ENCODE measurements at places on chromosomes 1 and 21.

GRCh38 chr1:2979191-2980072 lies 41.8 kb upstream of the ACTRT2 start:
- DNase-seq = no peak

GRCh38 chr1:56584910-56585528 lies 5.7 kb upstream of the PLPP3 start:
- DNase-seq = peak; percentile 51

DNA sequence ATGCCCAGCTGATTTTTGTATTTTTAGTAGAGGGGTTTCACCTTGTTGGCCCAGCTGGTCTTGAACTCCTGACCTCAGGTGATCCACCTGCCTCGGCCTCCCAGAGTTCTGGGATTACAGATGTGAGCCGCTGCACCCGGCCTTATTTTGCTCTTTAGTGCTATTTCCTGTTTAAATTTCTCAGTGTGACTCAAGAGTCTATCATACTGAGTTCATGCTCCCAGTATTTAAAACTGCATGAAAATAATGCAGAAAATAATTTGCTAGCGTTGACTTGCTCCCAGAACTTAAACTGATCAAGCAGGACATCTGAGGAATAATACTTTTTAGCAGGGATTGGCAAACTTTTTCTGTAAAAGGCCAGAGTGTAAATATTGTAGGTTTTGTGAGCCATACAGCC lies 86.4 kb upstream of the C1orf21 start:
- no peak for DNase-seq

- no peak for DNase-seq
Measured at GRCh38 chr1:27360159-27361043, 6.4 kb downstream of the MAP3K6 start.

- DNase-seq = no peak
Measured at GRCh38 chr1:234270581-234271242, 102.5 kb upstream of the COA6 start.

GRCh38 chr1:232901255-232901654 lies 49.2 kb upstream of the NTPCR start:
- DNase-seq = no peak

GRCh38 chr1:89277725-89278124 lies 5.1 kb upstream of the GBP5 start:
- no peak for DNase-seq

DNA sequence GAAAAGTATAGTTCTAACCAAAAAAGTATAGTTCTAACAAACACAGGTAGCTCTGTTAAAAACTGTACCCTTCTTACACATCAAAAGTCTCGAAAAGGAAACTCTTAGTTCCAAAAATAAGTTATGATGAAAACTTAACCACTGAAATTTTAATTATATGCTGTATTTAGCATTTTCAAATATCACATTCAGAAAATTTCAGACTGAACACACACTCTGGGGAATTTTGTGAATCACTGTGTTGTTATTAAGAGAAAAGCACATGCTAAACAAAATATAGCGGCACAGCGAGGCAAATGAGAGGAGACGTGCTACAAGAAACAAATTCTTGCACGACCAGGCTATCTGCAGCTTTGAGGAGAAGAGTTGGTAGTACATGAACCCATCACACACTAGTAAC lies 30.4 kb downstream of the VAV3 start:
- DNase-seq = no peak

- no peak for DNase-seq
Measured at GRCh38 chr1:147534386-147534785, 6.9 kb upstream of the BCL9 start.

DNA sequence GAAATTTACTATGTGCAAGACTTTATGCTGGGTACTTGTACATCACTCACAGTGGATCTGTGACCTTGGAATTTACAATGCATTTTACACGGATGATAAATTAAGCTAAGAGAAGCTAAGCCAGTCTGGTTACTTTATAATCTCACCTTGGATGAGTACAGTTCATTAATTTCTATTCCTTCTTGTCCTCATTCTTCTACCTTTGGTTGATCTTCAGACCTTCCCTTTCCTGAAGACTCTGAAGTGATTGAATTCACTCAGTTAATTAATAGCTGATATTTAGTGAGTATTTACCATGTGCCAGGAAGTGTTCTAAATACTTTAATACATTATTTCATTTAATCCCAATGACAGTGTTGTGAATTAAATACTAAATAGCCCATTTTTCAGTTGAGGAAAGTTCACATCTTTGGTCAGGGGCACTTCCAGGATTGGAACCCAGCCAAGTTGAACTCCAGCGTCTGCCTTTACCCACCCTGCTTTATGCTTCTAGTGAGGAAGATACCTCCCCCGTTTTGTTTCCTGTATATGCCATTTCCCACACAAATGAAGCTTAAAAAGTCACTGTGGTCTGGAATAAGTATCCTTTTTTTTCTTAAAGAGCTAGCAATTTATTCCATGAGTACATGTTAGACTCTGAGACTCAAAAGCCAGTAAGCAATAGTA lies 146.6 kb downstream of the TLR5 start:
- DNase-seq = no peak

DNA sequence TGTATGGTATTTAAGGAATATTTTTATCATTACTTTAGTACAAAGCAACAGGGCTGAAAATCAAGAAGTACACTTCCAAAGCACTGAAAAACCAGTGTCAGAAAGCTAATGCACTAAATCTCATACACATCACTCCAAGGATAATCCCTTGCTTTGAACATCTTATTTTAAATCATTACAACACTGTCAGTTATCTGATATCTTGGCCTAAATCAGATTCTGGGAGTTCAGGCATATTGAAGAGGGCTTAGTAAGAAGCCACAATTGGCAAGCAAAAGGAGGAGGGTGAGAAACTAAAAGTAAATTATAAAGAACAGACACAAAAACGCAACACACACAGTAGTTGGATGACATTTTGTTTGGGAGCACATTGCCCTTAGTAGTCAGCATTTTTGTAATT lies 448.4 kb downstream of the PCP4 start:
- no peak for DNase-seq

DNA sequence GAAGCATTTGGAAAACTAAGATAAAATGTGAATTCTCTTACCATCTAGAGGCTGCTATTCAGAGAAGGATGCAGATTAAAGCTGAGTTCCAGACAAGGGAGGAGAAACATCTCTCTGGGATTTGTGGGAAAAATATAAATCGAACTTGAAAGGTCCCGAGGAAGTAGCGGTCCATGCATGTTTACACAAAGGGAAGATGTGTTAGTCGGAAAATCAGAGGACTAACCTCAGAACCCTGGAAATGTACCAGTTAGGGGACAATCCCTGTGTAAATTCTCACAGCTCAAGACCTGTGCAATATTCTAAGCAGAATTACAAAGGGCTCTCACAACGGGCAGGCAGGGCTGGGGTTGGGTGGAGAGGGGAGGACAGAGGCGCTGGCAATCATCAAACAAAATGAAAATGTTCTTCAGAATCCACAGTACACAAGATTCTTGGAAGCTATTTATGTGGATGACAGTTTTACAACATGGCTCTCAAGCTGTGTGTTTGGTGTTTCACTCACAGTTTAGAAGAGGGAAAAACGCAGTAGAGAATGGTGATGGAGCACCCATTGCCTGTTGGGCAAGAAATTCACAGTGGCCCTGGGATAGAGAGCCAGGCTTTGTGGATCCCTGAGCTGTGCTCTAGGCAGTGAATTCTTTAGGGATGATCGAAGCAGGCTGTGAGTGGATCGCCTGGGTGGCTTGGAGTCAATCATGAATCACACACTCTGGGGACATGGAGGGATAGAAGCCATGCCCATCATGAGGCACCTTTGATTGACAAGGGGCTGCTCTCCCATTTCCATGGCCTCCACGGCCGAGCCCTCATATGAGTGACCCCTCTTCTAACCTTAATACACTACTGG lies 47.6 kb downstream of the KCNJ6 start:
- DNase-seq = no peak

- no peak for DNase-seq
Measured at GRCh38 chr1:55824251-55824640, 609.1 kb upstream of the USP24 start.

DNA sequence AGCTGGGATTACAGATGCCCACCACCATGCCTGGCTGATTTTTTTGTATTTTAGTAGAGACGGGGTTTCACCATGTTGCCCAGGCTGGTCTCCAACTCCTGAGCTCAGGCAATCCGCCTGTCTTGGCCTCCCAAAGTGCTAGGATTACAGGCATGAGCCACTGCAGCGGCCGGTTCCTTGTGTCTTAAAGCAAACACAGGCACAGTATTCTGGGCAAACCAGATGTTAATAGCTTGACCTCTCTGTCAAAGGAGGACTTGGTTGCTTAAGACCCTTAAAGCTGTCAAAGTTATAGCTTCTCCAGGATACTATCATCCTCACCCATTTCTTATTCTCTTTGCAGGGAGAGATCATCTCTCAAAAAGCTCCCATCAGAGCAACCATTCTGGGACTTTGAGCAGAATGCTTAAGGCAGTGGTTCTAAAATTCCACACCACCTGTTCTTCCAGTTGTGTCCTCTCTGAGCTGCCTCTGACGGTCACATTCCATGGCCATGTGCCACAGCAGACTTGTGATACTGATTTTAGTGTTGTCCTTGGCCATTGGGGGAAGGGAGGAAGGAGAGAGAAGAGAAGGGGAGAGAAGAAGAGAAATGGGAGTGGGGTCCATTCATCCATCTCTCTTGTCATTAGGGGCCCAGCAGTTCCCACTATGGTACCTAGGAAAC lies 81.8 kb downstream of the PBX1 start:
- no peak for DNase-seq

- DNase-seq = no peak
Measured at GRCh38 chr1:119605686-119606085, 42.4 kb downstream of the ZNF697 start.

GRCh38 chr1:71196685-71197084 lies 115.8 kb upstream of the ZRANB2 start:
- DNase-seq = no peak

Data from inflammatory macrophage (primary cell).